ENCODE measurements at places on chromosomes 11 and 22. TPM values are rescaled to one million over a fixed set of nuclear protein-coding genes. Genes with fewer than 3 reads are reported as not detected.

Gene MAPK8IP1
- 8.1 TPM for total RNA-seq

Gene TOLLIP
- 27.3 TPM for total RNA-seq

DNA sequence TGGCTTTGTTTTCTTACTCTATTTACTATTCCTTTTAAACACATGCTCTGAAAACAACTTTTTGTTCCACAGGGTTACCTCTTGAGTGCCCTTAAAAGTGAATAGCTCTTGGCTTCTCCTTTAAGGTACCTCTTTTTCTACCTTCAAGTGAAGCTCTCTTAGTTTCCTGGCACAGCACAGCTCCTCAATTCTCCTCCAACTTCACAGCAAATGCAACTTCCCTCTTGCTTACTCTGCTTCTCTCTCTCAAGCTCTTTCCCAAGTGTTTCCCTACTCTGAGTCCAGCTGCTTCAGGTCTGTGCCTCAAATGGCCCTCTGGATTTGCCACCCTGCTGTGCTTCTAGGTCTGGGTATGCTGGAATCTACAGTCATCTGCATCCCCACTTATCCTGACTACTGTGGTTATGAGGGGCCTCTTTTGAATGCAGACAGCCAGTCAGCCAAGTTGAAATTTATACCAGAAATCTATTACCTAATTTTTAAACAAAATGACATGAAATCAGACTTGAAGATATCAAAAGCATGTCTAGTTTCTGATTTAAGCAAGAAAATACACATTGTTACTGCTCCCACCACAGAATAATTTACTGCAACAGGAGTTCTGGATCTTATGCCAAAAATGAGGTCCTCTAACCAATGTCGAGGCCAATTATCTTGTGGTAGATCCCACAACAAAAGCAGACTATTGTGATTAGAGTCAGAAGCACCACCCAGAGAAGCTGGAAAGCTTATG, 371.1 kb downstream of the SOX6 start:
- DNase-seq: no peak

DNA sequence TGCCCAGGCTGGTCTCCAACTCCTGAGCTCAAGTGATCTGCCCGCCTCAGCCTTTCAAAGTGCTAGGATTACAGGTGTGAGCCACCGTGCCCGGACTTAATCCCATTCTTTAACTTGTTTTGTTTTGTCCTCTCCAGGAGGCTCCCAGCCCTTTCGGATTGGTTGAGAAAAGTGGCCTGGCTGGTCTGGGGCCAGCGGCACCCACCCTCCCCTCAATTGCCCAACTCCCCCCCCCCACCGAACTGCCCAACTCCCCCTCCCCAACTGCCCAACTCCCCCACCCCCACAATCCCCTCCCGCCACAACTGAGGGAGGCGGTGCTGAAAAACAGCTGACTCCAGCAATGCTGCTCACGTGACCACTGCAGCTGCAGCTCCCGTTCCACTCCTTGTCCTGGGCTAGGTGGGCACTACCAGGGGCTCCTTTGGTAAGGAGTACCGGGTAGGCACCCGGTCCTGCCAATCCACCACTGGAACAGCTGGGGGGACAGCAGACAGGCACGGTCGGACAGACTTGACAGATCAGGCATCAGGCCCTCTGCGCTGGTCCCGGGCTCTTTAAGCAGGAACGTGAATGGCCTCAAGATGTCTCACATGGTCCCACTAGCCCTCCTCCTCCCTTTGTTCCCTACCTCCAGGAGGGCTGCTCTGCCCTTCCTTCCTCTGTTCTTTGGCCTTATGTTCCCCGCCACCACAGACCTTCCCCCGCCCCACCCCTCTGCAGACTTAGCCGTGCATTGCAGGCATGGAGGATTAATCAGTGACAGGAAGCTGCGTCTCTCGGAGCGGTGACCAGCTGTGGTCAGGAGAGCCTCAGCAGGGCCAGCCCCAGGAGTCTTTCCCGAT, at the start of gene TCN2:
TCN2 (plus strand) TSS at position 720 of the 845 bp plus-strand sequence. CDS start 158 bp downstream, outside the sequence.
- DNase-seq: peak; percentile 86

DNA sequence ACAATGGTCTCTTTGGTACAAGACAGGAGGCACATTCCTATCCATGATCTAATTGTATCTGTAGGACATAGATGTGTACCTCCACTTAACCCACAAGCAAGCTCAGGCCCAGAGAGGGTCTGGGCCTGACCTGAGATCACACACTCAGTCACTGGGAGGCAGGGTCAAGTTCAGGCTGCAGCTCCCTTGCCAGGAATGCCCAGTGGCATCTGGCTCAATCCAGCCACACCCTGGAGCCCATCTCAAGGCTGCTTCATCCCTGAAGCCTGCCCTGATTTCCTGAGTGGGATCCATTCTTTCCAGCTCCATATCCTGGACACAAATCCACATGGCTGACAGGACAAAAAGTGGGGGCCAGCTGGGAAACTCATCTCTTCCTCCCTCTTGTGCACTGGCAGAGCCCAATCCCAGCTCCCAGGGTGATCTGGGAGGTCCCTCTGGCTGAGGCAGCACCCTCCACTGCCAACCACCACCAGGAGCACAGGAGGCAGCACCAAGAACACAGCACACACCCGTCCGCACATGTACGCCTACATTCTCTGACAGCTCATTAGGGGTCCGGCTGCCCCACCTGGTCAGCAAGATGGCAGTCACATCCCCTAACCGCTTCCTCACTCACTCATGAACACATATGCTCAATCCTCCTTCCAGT, 39.2 kb upstream of the KLHL35 start:
- DNase-seq: no peak

Gene TFIP11
- 41.9 TPM for total RNA-seq

DNA sequence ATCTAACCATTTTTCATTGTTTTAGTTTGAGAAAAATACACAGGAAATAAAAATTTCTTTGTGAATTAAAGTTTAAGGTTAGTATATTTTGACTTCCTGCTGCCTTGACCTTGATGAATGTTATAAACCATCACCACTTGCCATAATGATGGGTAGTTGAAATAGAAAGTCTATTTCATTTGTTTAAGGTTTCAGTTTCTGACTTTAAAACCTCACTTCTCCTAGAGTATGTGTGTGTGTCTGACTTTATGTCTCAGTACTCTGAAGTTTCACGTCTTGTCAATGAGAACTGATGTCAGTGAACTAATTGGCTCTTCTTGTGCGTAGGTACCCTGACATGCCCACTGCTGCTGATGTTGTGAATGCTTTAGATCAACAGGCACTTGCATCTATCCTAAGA, 188.2 kb downstream of the METTL15 start:
- no peak for DNase-seq

GRCh38 chr22:35219012-35219411, 38.3 kb upstream of the HMGXB4 start:
- DNase-seq: peak; percentile 75

Gene ABCC8
- not detected for total RNA-seq

DNA sequence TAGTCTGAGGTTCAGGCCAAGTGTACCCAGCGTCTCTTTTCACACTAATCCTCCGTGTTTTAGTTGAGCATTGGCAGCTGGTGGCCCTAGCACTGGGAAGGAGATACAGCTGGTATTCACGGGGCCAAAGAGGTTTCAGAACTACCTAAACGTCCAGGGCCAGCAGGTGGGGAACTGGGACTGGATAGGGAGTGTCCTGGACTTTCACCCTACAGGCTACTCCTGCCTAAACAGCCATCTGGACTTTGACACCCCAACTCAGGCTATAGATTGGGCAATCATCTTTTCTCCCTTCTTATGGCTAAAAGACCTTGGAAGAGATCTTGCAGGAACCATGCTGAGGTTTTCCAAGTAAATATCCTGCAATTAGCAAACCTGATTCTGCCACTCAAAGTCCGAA, 2.8 kb downstream of the SPON1 start:
- no peak for DNase-seq

DNA sequence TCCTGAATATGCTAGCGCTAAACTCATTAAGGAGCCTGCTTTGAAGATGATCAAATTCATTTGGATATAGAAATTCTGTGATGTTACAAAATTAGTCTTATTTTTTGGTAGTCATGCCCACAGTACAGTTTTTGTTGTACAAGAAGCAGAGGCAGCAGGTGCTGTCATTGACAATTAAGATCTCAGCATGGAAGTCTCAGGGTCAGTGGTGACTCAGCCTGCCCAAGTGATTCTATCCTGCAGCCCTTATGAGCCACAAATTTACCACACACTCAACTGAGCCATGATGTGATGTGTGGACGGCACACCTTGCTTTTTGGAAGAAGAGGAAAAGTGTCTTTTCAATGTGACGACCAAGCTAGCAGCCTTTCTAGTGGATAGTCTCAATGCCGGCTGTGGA, 153.6 kb upstream of the SORL1-AS1 start:
- no peak for DNase-seq

DNA sequence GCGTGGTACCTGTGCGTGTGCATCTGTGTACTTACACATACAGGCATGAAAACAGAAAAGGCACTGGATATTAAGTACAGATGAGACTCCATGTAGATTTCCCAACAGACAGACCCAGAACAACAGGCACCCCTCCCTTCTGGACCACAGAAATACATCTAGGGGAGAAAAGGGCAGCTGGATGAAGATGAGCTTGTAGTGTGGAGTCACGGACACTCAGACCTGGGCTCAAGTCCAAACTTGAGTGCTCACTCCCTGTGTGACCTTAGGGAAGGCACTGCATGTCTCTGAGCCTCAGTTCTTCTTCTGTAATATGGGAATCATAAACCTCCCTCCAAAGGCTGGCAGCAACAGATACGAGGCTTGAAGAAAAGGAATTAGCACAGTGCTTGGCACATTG, 108.9 kb downstream of the GALNT18 start:
- DNase-seq: peak; percentile 20

Gene KCNJ1
- not detected for total RNA-seq

DNA sequence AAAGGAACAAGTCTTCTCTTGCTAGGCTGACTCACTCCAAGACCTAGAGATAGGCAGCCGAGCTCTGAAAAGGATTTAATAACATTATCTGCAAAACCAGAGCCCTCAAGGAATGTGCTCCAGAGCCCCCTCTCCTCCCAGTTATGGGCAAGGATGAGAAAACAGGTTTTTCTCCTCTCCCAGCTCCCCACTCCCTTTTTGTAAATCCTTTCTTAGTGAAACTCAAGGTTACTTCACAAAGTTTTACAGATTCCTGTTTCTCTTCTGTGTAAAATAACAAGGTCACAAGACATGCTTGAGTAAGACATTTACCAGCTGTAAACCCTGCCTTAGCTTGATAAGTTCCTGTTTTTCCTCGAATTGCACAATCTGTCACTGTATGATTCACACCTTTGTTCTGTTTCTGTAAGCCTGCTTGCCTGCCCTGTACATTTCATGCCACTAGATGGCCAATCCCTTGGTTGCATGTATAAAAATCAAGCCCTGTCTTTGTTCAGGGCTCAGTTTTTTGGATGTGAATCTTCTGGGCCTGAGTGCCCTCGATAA, 489.4 kb downstream of the KCNA4 start:
- peak; percentile 69 for DNase-seq
